Activated T-helper 1 cell treated with anti-CD3 and anti-CD28 coated beads, Interleukin-2, amount 50 U/mL, for 16 hours (primary cell): ENCODE measurements at places on chromosomes 7 and 10.

GRCh38 chr10:97843281-97843671 lies 6.4 kb upstream of the GOLGA7B start:
- DNase-seq = no peak

GRCh38 chr10:4278186-4278585 lies 493.2 kb upstream of the KLF6 start:
- no peak for DNase-seq

DNA sequence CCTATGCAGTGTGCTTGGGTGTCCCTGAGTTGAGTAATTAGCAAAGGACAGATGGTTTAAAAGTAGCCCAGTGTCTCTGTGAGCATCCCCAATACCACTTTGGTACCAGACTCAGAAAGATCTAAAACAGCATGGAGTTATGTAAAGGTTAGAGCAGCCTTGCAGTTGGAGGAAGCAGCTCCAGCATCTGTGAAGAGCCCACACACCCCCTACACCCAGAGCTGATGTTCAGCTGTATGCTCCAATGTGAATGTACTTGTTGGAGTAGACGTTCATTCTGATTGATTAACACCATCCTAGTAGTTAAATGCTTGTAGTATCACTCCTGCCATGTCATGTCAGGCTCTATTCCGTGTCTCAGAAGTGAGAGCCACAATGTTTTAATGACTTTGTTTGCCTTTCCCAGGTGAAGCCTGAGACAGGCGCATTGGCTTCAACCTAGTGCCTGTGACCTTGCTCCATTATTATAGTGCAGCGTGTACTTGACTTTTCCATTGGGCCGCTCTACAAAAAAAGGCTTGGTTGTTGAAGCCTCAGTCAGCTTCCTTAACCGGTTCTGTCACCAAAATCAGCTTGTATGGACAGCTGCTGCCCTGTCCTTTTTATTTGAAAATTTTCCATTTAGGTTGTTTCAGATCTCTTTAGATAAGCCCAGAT lies 154.2 kb downstream of the LCOR start:
- no peak for DNase-seq

- no peak for DNase-seq
Measured at GRCh38 chr10:29063806-29064644, 224.8 kb upstream of the LYZL1 start.

GRCh38 chr10:76942628-76943416 lies 694.8 kb downstream of the KCNMA1 start:
- DNase-seq = no peak

DNA sequence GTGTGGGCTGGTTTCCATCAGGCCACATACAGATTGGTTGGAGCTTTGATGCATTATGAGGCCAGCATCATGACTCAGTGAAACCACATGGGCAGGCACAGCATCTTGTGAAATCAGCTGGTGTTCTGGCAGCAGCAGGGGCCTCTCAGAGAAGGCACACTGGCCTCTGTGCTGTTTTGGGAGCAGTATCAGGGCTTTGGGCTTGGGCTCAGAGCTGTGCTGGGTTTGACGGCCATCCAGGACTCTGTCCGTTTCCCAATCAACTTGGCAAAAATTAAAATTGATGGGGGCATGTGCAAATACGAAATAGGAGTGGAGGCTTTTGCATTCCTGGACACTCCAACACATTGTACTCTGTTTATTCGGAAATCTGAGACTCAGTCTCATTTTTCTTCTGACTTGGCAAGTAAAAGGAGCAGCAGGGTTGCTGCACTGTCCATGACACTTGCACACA lies 190.9 kb downstream of the BMPER start:
- DNase-seq = no peak

GRCh38 chr7:121107923-121108498 lies 119.5 kb downstream of the CPED1 start:
- DNase-seq = no peak

DNA sequence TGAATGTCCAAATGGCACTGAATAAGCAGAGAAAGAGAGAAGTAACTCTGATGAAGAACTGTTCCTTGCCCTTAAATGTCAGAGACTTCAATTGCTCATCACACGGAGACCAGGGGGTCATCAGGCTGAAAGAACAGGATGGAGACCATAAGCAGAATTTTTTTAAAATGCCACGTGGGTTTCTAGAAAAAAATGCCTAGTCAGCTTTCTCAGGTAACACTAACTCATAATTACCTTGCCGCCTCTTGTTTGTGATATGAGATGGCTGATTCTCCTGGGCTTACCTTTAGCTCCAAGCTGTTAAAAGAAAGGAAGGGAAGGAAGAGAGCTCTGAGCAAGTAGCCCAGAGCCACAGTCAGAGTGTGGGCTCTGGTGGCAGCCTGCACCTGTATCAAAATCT lies 372.0 kb downstream of the GPAM start:
- no peak for DNase-seq
